Endothelial cell (in vitro differentiated cells): ENCODE measurements at places on chromosomes 6 and 20.

GRCh38 chr20:61447952-61448351 lies 195.9 kb downstream of the CDH4 start:
- DNase-seq, result no peak

- no peak for DNase-seq
Measured at GRCh38 chr6:84581494-84582259, 182.7 kb downstream of the TBX18 start.

DNA sequence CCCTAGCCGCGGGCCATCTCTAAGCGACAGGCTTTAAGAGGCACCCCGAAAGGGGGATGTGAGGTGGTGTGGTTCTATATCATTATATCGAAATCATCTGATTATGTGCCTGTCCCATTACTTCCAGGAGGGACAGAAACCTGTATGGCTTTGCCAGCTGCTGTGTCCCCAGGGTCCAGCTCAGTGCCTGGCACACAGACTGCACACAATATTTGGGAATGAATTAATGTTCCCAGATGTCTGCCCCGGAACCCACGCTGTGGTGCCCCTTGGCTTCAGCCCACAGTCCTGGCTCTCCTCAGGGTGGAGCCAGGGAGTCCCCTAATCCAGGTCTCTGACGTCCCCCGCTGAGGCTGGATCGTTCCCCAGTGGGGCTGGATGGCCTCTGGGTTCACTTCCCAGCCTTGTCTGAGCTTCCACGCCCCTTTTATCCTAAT lies 8.9 kb upstream of the AHCY start:
- no peak for DNase-seq

GRCh38 chr6:47344022-47344421 lies 34.3 kb upstream of the TNFRSF21 start:
- DNase-seq, result no peak

DNA sequence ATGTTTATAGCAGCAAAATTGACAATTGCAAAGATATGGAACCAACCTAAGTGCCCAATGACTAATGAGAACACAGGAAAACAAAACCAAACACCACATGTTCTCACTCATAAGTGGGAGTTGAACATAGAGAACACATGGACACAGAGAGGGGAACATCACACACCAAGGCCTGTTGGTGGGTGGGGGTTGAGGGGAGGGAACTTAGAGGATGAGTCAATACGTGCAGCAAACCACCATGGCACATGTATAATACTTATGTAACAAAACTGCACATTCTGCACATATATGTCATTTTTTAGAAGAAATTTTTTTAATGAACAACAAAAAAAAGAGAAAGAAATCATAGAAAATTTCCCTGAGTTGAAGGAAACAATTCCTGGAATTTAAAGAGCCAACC lies 3.9 kb downstream of the EPM2A start:
- DNase-seq, result no peak
